Kidney epithelial cell (primary cell): ENCODE measurements at places on chromosomes 3 and 15.

GRCh38 chr3:128780101-128780837, 54.3 kb downstream of the RAB7A start:
- DNase-seq, result no peak

DNA sequence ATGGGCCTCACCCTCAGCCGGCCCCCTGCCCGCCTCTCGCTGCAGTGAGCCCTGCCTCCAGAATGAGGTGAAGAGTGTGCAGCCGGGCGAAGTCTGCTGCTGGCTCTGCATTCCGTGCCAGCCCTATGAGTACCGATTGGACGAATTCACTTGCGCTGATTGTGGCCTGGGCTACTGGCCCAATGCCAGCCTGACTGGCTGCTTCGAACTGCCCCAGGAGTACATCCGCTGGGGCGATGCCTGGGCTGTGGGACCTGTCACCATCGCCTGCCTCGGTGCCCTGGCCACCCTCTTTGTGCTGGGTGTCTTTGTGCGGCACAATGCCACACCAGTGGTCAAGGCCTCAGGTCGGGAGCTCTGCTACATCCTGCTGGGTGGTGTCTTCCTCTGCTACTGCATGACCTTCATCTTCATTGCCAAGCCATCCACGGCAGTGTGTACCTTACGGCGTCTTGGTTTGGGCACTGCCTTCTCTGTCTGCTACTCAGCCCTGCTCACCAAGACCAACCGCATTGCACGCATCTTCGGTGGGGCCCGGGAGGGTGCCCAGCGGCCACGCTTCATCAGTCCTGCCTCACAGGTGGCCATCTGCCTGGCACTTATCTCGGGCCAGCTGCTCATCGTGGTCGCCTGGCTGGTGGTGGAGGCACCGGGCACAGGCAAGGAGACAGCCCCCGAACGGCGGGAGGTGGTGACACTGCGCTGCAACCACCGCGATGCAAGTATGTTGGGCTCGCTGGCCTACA, 8.5 kb downstream of the GRM2 start:
- DNase-seq, result no peak

GRCh38 chr3:46351646-46352045, 2.3 kb upstream of the CCR2 start:
- no peak for DNase-seq

- DNase-seq, result peak; percentile 28
These were observed 52.4 kb downstream of the TNIK start for GRCh38 chr3:171407759-171408158.

DNA sequence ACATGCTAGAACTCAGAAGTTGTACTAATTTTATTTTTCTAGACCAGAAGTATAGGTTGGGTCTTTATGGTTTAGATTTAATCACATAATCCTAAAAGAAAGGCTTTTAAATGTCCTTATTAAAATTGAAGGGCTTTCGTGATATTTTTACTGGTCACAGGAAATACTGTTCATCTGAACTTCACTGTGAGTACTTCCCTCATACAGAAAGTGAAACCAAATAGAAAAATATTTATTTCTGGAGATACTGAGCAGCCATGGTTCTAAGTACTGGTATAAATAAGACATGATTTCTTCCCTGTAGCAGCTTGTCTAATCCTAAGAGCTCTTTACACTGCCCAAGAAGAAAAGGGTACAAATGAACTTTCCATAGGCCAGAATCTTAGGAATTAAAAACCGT, 2.0 kb downstream of the SNRK start:
- no peak for DNase-seq

GRCh38 chr3:156059950-156060501, 60.4 kb upstream of the KCNAB1 start:
- no peak for DNase-seq

- DNase-seq, result no peak
These were observed 25.8 kb downstream of the OXNAD1 start for GRCh38 chr3:16290827-16291196.

- no peak for DNase-seq
These were observed 51.8 kb downstream of the CHD2 start for GRCh38 chr15:92951800-92952457.

GRCh38 chr15:33138000-33138399, 56.5 kb downstream of the FMN1 start:
- DNase-seq, result no peak
